ENCODE measurements at places on chromosomes 1 and 21. TPM values are rescaled to one million over a fixed set of nuclear protein-coding genes. Genes with fewer than 3 reads are reported as not detected.

The RYR2 gene
- total RNA-seq, result 23.8 TPM

The FAM72C gene
- total RNA-seq, result not detected

The DMBX1 gene
- total RNA-seq, result not detected

The SYT6 gene
- 13.5 TPM for total RNA-seq

The NPR1 gene
- total RNA-seq, result 0.49 TPM

The ZFP69 gene
- 12.5 TPM for total RNA-seq

The TRMT13 gene
- 24.6 TPM for total RNA-seq

The LCE1C gene
- total RNA-seq, result not detected

The PADI2 gene
- total RNA-seq, result 0.74 TPM

The KIF26B gene
- 19.7 TPM for total RNA-seq

The GPA33 gene
- total RNA-seq, result not detected

The B4GALT2 gene
- 50.4 TPM for total RNA-seq

The SDCCAG8 gene
- total RNA-seq, result 66.1 TPM

The S100A2 gene
- total RNA-seq, result not detected

The CHRM3 gene
- total RNA-seq, result 21.4 TPM

The METTL25B gene
- total RNA-seq, result 6.6 TPM

The GJC2 gene
- 0.74 TPM for total RNA-seq

The FCRL6 gene
- total RNA-seq, result 0.25 TPM

The MROH7 gene
- total RNA-seq, result 0.25 TPM

The UBXN10 gene
- 3.7 TPM for total RNA-seq

The CYP2J2 gene
- 0.49 TPM for total RNA-seq

All from temporal lobe (tissue), 4 donors.